ENCODE measurements at places on chromosomes 5 and 9. TPM values are rescaled to one million over a fixed set of nuclear protein-coding genes. Genes with fewer than 3 reads are reported as not detected.
A peak's percentile ranks its signal among the peaks of the same experiment; 100 is the strongest.

Gene ELAVL2
- total RNA-seq: 29.1 TPM

Gene INSYN2B
- total RNA-seq: 0.05 TPM

DNA sequence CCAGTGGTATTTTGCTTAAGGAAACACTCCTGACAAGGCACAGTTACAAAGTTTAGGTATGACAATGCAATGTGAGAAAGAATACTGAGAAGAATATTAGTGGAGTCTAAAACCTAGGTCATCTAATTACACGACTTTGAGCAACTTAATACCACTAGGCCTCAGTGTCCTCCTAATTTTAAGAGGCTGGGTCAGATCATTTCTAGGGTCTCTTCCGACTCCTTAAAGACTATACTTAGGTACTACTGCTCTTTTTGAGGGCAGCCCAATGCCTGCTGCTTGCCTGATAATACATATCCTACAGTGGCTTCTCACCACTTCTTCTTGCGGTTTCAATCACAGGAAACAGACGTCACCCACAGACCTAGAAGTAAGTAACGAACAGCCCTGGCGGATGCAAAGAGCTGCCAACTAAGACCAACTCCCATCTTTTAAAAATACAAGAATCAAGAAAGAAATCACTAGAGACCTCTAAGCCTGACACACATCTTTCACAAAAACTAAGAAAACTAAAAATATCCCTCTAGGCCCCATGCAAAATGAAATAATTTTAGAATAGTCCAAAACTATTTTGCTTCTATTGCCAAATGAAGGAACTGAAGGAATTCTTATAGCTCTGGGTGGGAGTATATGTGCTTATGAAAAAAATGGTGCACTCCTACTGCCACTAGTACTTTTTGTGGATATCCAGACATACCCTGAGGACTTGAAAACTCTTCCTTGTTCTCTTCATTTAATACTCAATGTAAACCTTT lies 13.1 kb downstream of the DIAPH1 start:
- H3K27me3 ChIP-seq: no peaks in the 10 kb centered on the region
- no peak overlapping the region for H3K4me3 ChIP-seq
- no peaks in the 10 kb centered on the region for H3K4me1 ChIP-seq
- H3K36me3 ChIP-seq: 0 out of 2 replicates have a peak, but pooled peaks cover 2% of the 10 kb centered on the region
- H3K27ac ChIP-seq: no peak overlapping the region

- peak; percentile 80 for DNase-seq
- no peaks in the 10 kb centered on the region for H3K36me3 ChIP-seq
- H3K27ac ChIP-seq: peak overlapping the region; percentile 66
- peaks cover 46% of the 10 kb centered on the region for H3K4me1 ChIP-seq
Measured at GRCh38 chr9:124820698-124821623, 32.3 kb upstream of the WDR38 start.

GRCh38 chr9:3385871-3386270 lies 139.9 kb downstream of the RFX3 start:
- H3K27me3 ChIP-seq: no peaks in the 10 kb centered on the region
- H3K27ac ChIP-seq: no peak overlapping the region
- DNase-seq: no peak
- no peak overlapping the region for H3K4me3 ChIP-seq
- H3K36me3 ChIP-seq: no peaks in the 10 kb centered on the region
